ENCODE measurements at places on chromosomes 3 and 15. TPM values are rescaled to one million over a fixed set of nuclear protein-coding genes. Genes with fewer than 3 reads are reported as not detected.

CHL1 gene
- total RNA-seq, result 2.5 TPM

TMCO5A gene
- not detected for total RNA-seq

SEMA3G gene
- total RNA-seq, result 15.3 TPM

IL12A gene
- total RNA-seq, result 0.51 TPM

C15orf62 gene
- total RNA-seq, result not detected

DNA sequence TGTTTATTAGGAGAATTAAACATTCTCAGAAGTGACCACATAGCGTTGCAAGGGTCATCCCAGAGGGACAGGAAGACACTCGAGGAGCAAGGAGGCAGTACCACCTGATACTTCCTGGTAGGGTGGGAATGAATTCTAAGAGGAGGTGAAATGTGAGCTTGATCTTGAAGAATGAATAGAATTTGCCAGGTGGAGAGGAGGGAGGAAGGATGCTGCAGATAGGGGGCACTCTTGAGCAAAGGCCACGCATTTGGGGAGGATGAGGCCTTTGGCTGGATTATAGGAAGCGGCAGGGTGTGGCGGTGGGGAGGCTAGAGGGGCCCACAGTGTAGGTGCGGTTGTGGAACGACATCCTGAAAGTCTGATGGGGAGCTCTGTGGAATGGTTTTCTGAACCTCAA is 33.5 kb downstream of the CHCHD6 start:
- DNase-seq, result no peak

- DNase-seq, result no peak
Measured at GRCh38 chr3:171765511-171765887, 44.8 kb downstream of the PLD1 start.

DNA sequence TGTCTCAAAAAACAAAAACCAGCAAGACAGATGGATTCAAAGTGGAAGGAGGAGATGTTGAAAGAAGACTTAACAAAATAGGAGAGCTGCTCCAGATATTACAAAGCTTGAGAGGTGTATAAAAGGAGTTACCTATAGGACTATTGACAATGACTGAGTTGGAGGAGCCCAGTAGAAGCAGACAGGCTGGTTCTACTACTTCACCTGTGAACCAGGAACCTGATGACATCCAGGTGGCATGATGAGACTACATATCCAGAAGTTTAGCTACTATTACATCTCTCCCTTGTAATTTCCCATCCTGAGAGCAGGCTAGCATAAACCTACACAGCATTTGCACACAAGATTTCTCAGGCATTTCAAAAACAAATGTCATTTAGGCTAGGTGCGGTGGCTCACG is 49.3 kb downstream of the CPEB1 start:
- DNase-seq, result no peak

DNA sequence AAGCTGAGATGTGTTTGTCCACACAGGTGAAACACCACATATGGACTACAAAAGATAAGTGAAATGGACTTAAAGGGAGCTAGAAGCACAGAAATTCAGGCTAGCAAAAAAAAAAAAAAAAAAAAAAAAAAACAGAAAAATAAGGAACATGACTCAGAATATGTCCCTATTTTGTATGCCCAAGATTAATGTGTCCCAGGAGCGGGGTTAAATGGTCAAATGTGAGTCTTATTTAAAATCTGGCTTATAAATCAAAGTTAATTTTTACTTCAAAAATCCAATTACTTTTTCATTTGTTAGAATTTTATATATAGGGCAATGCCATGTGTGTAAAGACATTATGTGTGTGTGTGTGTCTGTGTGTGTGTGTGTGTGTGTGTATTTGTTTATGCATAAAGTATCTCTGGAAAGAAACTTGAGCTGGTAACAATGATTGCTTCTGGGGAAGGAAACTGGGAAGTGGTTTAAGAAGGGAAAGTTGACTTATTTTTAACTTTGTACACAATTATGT is 986.5 kb downstream of the ROBO2 start:
- no peak for DNase-seq

DNA sequence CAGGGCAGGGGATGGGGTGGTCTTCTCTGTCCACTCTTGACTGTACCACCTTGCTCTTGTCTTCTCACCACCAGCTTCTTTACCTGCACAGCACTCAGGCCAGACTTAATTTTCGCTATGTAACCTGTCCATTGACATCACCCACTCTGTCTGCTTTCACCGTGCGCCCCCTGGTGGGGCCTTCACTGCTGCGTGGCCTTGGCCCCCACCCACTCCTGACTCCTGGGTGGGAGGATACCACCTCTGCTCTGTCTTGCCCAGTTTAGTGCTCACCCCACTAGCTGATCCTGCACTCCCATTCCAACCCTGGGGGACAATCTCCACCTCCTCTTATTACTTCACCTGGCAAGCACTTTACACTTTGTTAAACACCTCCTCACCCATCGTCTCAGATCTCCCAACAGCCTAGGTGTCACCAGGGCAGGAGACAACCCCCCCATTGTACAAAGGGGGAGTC is 17.7 kb downstream of the PTH1R start:
- DNase-seq, result peak; percentile 83

DNA sequence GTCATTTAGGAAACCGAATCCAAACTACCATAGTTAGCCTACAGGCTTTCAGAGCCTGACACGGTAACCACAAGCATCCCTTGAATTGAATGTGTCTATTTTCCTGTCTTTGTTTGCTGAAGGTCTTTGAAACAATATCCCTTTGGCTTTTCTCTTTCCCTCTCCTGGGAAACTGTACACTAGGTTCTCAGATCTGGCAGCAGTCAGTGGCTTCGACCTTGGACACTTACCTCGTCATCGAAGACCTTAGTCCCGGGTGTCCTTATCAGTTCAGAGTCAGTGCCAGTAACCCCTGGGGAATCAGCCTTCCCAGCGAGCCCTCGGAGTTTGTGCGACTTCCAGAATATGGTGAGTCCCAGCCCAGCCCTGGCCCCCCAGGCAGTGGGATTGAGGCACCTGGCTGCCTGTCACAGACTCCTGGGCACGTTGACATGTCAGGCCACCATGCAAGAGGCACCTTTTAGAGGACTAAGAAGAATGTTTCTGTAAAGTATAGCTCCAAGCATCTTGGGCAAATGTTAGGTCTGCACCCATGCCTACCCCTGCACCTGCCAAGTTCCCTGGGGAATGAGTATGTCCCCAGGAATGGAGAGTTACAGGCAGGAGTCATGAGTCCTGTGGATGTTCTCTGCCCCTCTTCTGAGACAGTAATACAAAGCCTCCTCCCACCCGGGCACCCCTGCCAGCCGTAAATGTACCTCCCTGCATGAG is 30.4 kb upstream of the UMPS start:
- DNase-seq, result no peak

DNA sequence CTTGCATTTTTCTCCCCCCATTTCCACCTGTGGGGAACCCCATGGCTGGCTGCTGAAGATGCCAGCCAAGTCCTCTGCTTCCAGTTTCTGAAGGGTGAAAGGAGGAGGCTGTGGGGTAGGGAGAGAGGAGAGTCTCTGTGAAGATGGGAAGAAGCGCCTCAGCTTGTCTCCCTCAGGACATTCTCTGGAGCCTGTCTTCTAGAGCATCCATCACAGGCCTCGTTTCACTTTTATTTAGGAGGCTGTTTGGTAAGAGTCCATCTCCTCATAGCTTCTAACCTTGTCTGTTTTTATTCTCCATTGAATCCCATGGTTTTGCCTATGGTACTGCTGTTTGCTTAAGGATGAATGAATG is 8.8 kb upstream of the LCTL start:
- no peak for DNase-seq

GRCh38 chr15:67187351-67187854 is 67.1 kb downstream of the AAGAB start:
- peak; percentile 63 for DNase-seq

GRCh38 chr15:82856397-82857170 is 47.2 kb downstream of the WHAMM start:
- DNase-seq, result no peak

GRCh38 chr3:95815828-95816227 is 998.6 kb upstream of the EPHA6 start:
- DNase-seq, result no peak

- DNase-seq, result no peak
Measured at GRCh38 chr15:26702381-26702780, 70.5 kb downstream of the GABRB3 start.

- DNase-seq, result no peak
Measured at GRCh38 chr3:136992115-136992514, 34.3 kb downstream of the IL20RB start.

DNA sequence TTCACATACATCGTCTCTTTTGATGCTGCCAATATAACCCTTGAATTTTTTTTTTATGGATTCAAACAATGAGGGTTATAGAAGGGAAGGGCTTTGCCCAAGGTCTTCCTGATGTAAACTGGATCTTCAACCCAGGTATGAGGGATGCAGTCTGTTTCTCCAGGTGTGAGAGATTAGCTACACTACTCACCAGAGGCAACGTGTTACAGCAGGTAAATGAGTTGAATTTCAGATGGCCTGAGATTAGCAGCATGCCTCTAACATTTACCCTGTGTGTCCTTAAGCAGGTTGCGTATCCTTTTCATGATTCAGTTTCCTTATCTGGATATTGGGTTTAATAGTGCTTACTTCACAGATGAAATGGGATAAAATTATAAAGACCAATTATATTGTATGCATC is 1.9 kb downstream of the RTP4 start:
- DNase-seq, result no peak
